ENCODE measurements at places on chromosomes 16 and 17.

DNA sequence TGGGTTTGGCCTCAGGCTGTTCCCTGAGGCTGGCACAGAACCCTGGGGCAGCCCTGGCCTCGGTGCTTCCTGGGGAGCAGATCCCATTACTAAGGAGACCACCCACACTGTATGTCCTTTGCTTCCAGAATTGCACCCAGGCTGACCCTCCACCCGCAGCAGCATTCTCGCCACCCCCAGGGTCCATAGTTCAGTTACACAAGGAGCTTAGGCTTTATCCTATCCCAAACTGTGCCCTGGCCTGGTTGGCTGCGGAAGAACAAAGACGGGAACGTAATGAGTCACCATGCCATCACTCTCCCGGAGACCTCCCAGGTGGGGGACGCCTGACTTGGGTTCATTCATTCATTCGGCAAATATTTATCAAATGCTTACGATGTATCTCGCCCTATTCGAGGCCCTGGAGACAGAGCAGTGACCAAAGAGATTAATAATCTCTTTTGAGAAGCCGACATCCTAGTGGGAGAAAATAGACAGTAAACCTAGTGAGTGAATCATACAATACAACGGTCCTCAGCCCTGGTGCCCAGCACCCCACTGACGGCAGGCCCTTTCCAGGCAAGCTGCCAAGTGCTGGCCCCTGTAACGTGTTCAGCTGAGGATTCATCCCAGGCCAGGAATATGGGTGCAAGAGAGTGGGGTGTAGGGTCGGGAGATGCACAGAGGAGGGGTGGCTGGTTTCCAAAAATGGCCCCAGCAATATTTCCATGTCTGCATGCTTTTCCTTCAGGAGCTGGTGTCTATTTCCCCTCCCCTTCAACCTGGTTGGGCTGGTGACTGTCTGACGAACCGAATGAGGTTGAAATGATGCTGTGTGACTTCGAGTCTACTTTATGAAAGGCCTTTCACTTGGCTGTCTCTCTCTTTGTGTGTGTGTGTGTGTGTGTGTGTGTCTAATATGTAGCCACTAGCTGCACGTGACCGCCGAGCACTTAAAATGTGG lies 134.2 kb downstream of the MGAT5B start:
- H3K4me3 ChIP-seq, result no peak overlapping the region
- H3K27ac ChIP-seq, result no peak overlapping the region
- H3K36me3 ChIP-seq, result no peaks in the 10 kb centered on the region
- peaks cover 44% of the 10 kb centered on the region for H3K27me3 ChIP-seq
- ATAC-seq, result no peak
- H3K4me1 ChIP-seq, result peaks cover 18% of the 10 kb centered on the region

GRCh38 chr17:16923904-16924695 lies 47.8 kb downstream of the TNFRSF13B start:
- H3K27me3 ChIP-seq, result no peaks in the 10 kb centered on the region
- peaks cover 27% of the 10 kb centered on the region for H3K4me1 ChIP-seq
- peaks cover 22% of the 10 kb centered on the region for H3K36me3 ChIP-seq
- ATAC-seq, result no peak
- H3K27ac ChIP-seq, result peak overlapping the region; percentile 64

DNA sequence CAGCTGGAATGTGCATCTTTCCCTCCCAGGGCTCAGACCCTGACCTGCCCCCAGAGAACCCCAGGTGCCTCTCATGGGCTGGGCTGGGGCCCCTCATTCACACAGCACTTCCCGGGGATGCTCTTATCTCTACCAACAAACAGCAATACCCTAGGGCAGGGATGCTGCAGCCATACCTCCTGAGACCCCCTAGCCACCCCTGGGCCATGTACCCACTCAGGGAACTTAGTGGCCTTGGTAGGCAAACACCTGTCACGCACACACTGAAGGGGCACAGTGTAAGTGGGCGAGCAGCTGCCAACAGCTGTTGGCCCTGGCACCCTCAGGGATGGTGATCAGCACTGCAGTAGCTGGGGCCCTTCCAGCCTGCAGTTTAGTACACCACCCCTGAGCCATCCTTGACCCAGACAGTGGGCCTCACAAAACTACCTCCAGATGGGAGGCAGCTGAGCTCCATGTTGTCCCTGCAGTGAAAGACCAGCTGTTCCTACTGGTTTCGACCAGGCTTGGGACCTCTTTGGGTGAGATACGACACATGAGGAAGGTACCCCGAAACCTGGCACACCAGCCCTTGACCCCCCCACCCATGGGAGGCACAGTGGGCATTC lies 1723.6 kb downstream of the TP53TG3F start:
- H3K4me3 ChIP-seq, result no peak overlapping the region
- no peaks in the 10 kb centered on the region for H3K36me3 ChIP-seq
- no peak overlapping the region for H3K27ac ChIP-seq
- H3K4me1 ChIP-seq, result no peaks in the 10 kb centered on the region
- no peaks in the 10 kb centered on the region for H3K27me3 ChIP-seq
- no peak for ATAC-seq

GRCh38 chr17:50055426-50056216 lies at the start of gene ITGA3:
Gene ITGA3 (plus strand): TSS chr17:50056110. CDS start chr17:50056440, 330 bp downstream.
- ATAC-seq, result peak; percentile 71
- peaks cover 52% of the 10 kb centered on the region for H3K4me1 ChIP-seq
- peak within 1 kb of the TSS; percentile 98 for H3K4me3 ChIP-seq

- H3K27me3 ChIP-seq, result no peaks in the 10 kb centered on the region
- H3K4me1 ChIP-seq, result peaks cover 67% of the 10 kb centered on the region
- no peak overlapping the region for H3K4me3 ChIP-seq
- no peak overlapping the region for H3K27ac ChIP-seq
- H3K36me3 ChIP-seq, result peaks cover 34% of the 10 kb centered on the region
- ATAC-seq, result no peak
These were observed 2.6 kb downstream of the KAT2A start for GRCh38 chr17:42118545-42118944.

GRCh38 chr17:21294321-21295035 lies 10.0 kb downstream of the MAP2K3 start:
- peak overlapping the region; percentile 5 for H3K27ac ChIP-seq
- no peak overlapping the region for H3K4me3 ChIP-seq
- peaks cover 9% of the 10 kb centered on the region for H3K27me3 ChIP-seq
- peaks cover 53% of the 10 kb centered on the region for H3K4me1 ChIP-seq
- no peak for ATAC-seq

- H3K4me1 ChIP-seq, result peaks cover 51% of the 10 kb centered on the region
- H3K36me3 ChIP-seq, result peaks cover 68% of the 10 kb centered on the region
- no peak overlapping the region for H3K4me3 ChIP-seq
- no peak for ATAC-seq
These were observed 11.3 kb downstream of the NUBP1 start for GRCh38 chr16:10754941-10755340.

- ATAC-seq, result no peak
- H3K4me1 ChIP-seq, result peaks cover 53% of the 10 kb centered on the region
- H3K36me3 ChIP-seq, result peaks cover 59% of the 10 kb centered on the region
- no peaks in the 10 kb centered on the region for H3K27me3 ChIP-seq
- H3K4me3 ChIP-seq, result peak overlapping the region; percentile 81
- H3K27ac ChIP-seq, result peak overlapping the region; percentile 93
These were observed 2.4 kb downstream of the FBRS start for GRCh38 chr16:30660424-30661261.

- ATAC-seq, result no peak
- H3K36me3 ChIP-seq, result peaks cover 51% of the 10 kb centered on the region
- no peaks in the 10 kb centered on the region for H3K27me3 ChIP-seq
- peak overlapping the region; percentile 46 for H3K27ac ChIP-seq
- H3K4me3 ChIP-seq, result no peak overlapping the region
These were observed 26.6 kb downstream of the LASP1 start for GRCh38 chr17:38896346-38896954.

- peaks cover 12% of the 10 kb centered on the region for H3K4me1 ChIP-seq
- H3K36me3 ChIP-seq, result peaks cover 33% of the 10 kb centered on the region
- ATAC-seq, result no peak
- no peak overlapping the region for H3K4me3 ChIP-seq
- H3K27ac ChIP-seq, result no peak overlapping the region
These were observed 18.2 kb upstream of the RASL10B start for GRCh38 chr17:35713069-35713728.

DNA sequence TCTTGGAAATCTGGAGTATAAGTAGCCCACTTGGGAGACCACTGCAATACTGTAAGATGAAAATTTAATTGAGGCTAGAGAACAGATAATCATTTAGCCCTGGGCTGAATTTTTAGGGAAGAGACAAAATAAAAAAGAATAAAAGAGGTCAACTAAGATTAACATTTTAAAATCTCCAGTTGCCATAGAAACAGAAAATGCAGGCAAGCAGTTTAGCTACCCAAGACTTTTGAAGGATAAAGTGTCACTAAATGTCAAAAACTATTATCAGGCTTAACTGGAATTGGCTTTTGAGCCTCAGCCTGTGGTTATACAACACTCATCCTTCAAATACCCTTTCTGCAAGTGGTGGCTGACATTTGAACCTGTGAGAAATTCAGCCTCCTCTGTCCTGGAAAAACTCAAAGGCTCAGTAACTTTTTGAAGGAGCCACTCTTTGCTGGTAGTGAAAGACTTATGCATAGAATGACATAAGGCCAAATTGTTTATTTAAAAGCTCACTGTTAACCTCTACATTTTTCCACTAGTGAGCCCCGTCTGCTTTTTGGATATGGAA lies 220.7 kb upstream of the KCNJ16 start:
- H3K36me3 ChIP-seq, result no peaks in the 10 kb centered on the region
- no peak overlapping the region for H3K27ac ChIP-seq
- no peaks in the 10 kb centered on the region for H3K4me1 ChIP-seq
- no peak for ATAC-seq
- no peaks in the 10 kb centered on the region for H3K27me3 ChIP-seq
- no peak overlapping the region for H3K4me3 ChIP-seq

DNA sequence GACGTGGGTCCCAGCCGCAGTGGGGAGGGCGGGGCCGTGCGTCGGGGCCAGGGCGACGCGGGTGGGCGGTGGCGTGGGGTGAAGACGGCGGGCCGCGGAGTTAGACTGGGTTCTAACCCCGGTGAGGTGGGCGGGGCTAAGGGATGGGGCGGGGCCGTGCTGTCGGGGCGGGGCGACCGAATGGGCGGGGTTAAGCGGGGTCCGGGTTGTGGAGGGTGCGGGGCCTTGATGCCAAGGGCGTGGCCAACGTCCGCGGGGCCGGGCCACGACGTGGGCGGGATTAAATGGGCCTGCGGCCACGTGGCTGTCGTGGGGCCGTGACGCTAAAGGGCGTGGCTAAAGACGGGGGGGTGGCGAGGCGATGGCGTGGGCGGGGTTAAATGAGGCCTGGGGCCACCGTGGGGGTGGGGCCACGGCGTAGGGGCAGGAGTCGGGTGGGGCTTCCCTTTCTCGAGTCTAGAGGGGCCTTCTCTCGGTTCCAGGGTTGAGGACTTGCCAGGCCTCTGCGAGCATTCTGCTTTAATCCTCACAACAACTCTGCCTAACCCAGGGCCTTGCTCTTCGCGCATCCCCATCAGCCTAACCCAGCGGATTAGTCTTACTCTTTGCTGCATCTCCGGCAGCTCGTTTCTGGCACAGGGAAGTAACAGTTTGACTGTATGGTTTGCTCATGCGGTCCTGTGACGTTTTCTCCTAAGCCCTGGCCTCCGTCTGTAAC lies 739 bp downstream of the TCF25 start:
- peak overlapping the region; percentile 97 for H3K27ac ChIP-seq
- no peaks in the 10 kb centered on the region for H3K27me3 ChIP-seq
- peak; percentile 91 for ATAC-seq

DNA sequence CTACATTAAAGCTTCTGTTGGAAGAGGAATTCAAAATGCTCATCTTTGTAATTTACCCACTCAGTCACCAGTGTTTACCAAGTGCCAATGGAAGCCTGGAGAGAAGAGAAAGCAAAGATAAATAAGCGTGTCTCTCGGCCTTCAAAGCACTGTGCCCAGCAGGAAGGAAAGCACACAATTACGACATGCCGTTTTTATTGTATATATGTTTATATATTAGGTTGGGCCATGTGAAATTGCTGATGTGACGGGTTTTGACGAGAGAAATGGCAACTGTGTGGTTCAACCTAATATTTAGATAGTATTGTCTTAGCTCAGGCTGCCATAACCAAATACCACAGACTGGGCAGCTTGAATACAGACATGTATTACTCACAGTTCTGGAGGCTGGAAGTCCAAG lies 79.3 kb upstream of the HSBP1 start:
- H3K36me3 ChIP-seq, result no peaks in the 10 kb centered on the region
- H3K4me3 ChIP-seq, result no peak overlapping the region
- peaks cover 7% of the 10 kb centered on the region for H3K27me3 ChIP-seq
- no peak for ATAC-seq
- H3K27ac ChIP-seq, result no peak overlapping the region

GRCh38 chr16:59295993-59296736 lies 562.0 kb upstream of the GOT2 start:
- ATAC-seq, result no peak
- no peaks in the 10 kb centered on the region for H3K27me3 ChIP-seq
- H3K4me1 ChIP-seq, result no peaks in the 10 kb centered on the region
- no peak overlapping the region for H3K27ac ChIP-seq
- no peaks in the 10 kb centered on the region for H3K36me3 ChIP-seq

- peaks cover 10% of the 10 kb centered on the region for H3K27me3 ChIP-seq
- no peak for ATAC-seq
- no peaks in the 10 kb centered on the region for H3K4me1 ChIP-seq
- H3K27ac ChIP-seq, result no peak overlapping the region
- H3K4me3 ChIP-seq, result no peak overlapping the region
- H3K36me3 ChIP-seq, result no peaks in the 10 kb centered on the region
These were observed 9.3 kb upstream of the MRTFB start for GRCh38 chr16:14061732-14062259.

GRCh38 chr17:19244357-19244756 lies 7.2 kb downstream of the EPN2 start:
- H3K4me1 ChIP-seq, result peaks cover 31% of the 10 kb centered on the region
- H3K27ac ChIP-seq, result no peak overlapping the region
- no peak overlapping the region for H3K4me3 ChIP-seq
- peaks cover 7% of the 10 kb centered on the region for H3K36me3 ChIP-seq
- no peaks in the 10 kb centered on the region for H3K27me3 ChIP-seq

DNA sequence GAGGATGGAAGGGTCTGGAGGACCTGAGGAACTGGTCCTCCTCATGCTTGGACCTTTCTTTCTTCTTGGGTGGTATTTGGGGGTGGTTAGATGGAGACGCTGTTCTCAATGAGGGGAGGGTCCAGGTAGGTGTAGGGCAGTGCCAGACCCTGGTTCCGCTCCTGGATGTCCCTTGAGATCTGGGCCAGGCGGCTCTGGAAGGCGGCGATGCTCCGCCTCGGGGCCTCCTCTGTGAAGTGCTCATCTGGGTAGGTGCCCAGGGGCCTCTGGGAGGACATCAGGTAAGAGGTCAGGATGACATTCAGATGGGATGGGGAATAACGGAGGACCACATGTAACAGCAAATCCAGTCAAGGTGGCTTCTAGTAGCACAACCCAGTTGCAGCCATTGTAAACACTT lies 9.0 kb upstream of the ALOX12B start:
- H3K4me1 ChIP-seq, result peaks cover 14% of the 10 kb centered on the region
- H3K27ac ChIP-seq, result no peak overlapping the region
- no peaks in the 10 kb centered on the region for H3K27me3 ChIP-seq
- ATAC-seq, result no peak
- H3K36me3 ChIP-seq, result no peaks in the 10 kb centered on the region

GRCh38 chr16:54930869-54931119 lies 129 bp downstream of the IRX5 start:
- peak overlapping the region; percentile 76 for H3K4me3 ChIP-seq
- peaks cover 25% of the 10 kb centered on the region for H3K4me1 ChIP-seq
- ATAC-seq, result no peak
- no peak overlapping the region for H3K27ac ChIP-seq
- peaks cover 87% of the 10 kb centered on the region for H3K27me3 ChIP-seq

- no peaks in the 10 kb centered on the region for H3K27me3 ChIP-seq
- peaks cover 15% of the 10 kb centered on the region for H3K4me1 ChIP-seq
- H3K27ac ChIP-seq, result no peak overlapping the region
- no peak overlapping the region for H3K4me3 ChIP-seq
These were observed 31.9 kb downstream of the RANBP10 start for GRCh38 chr16:67774457-67774853.

All from stimulated activated memory B cell treated with anti-CD40 and anti-IgM and Interleukin-4, amounts not matched to agents 10 μg/mL and 1 μg/mL and 100 μg/mL, for 72 hours (primary cell).